T-helper 1 cell (primary cell): ENCODE measurements at places on chromosomes 12 and 14.

GRCh38 chr14:68520637-68521556, 272.0 kb downstream of the ZFP36L1 start:
- DNase-seq: no peak

GRCh38 chr14:55572578-55572977, 7.4 kb upstream of the KTN1 start:
- DNase-seq: no peak

GRCh38 chr12:1517007-1517406, 77.4 kb downstream of the FBXL14 start:
- no peak for DNase-seq

DNA sequence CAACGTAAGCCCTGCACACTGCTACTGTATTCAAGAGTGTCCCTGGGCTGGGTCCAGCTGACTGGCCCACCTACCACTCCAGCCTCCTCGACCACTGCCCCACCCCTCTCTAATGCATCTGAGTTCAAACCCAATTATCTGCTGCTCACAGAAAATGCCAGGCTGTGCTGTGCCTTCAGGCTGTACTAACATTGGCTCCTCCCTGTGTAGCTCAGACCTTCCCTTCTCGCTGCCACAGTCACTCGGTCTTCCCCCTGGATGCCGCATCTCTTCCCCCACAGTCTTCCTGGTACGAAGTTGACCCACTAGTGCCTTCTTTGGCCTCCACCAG, 12.1 kb downstream of the FICD start:
- no peak for DNase-seq

GRCh38 chr12:77131977-77132490, 66.7 kb upstream of the E2F7 start:
- DNase-seq: no peak

- no peak for DNase-seq
Measured at GRCh38 chr12:47556261-47557030, 149.4 kb downstream of the RPAP3 start.

- DNase-seq: no peak
Measured at GRCh38 chr12:2242816-2243215, 190.0 kb downstream of the CACNA1C start.

DNA sequence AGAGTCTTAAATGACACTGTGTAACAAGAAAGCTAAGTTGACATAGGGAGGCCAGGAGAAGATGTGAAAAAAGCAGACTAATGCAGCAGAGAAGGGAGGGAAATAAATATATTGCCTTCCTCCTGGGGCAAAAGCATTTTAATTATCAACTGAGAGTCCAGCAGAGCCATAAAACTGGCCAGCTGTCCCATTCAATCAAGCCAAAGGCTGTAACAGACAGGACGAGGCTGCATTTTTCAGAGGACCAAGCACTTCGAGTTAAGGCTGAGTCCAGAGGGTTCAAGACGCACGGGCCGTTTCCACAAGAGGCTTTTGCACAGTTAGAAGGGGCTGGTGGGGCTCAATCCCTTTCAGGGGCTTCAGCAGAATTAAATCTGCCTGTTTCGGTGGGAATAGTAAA, 20.4 kb downstream of the MAP3K9 start:
- DNase-seq: no peak

DNA sequence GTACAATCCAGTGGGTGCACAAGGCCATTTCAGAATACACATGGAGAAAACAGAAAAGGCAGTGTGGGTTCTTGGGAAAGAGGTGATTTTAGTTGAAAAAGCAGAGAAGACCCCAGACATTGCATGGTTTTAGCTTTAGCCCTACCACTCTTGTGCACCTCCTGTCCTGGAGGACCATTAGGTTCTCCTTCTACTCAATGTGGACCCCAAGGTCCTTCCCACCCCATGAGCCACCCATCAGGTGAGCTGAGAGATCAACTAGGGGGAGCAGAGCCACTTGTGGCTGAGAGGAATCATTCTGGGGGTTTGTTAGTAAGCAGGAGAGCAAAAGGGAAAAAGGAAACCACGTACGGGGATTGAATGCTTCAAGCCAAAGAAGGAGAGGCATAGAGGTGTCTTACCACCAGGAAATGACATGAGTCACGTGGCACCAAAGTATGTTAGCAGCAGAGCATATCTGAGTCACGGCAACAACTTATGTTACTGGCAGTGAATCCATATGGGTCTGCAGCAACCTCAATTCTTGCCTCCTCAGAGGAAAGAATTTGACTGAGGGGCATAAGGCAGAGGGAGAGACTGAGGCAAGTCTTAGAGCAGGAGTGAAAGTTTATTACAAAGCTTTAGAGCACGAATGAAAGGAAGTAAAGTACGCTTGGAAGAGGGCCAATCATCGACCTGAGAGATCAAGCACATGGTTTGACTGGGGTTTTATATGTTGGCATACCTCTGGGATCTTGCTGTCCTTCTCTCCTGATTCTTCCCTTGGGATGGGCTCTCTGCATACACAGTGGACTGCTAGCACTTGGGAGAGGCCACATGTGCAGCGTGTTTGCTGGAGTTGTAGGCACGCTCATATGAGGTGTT, 73.9 kb downstream of the HSD17B6 start:
- peak; percentile 54 for DNase-seq

DNA sequence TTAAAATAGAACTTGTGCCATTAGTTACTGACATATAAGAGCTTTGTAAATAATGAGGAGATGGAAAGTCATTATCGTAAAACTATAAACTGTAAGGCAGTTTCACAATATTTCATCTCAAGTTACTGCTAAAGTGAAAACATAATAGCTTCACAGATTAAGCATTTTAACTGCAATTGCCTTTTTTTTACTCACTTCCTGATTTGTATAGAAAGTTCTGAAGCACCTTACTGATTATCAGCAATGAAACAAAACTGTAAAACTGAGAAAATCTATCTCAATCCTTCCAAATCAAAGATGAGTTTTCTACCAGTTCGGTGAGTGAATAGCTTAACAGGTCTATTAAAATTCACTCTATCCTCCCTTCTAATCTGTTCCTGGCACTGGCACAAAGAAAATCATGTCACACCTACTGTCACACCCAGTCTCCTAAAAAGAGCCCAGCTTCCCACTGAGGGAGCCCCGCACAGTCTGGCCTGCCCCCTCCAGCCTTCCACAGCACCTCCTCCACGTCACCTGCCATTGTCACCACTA, 161.4 kb upstream of the ABCD2 start:
- DNase-seq: no peak

GRCh38 chr12:6996040-6996441, 22.2 kb downstream of the LPCAT3 start:
- no peak for DNase-seq

DNA sequence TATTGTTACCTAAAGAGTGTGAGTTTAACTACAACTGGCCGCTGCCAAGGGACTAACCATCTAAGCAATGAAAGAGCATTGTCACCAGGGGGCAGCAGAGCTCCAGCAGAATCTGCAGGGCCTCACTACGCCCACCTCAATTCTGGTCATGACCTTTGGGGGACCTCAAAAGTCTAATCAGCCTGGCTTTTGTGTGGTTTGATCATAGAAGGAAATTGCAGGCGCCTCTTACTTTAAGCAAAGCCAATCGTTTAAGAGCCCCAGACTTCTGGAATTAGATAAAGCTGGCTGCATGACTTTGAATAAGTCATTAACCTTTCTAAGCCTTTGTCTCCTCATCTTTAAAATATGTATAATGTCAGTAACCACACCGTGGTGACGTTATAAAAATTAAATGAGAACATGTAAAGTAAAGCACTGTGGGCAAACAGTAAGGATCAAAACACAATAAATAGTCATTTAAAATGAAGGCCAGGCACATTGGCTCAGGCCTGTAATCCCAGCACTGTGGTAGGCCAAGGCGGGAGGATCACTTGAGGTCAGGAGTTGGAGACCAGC, 58.6 kb downstream of the TBX3 start:
- peak; percentile 7 for DNase-seq

- no peak for DNase-seq
Measured at GRCh38 chr14:75389679-75390078, 38.1 kb upstream of the JDP2 start.

GRCh38 chr12:10169104-10169503, 2.8 kb downstream of the OLR1 start:
- no peak for DNase-seq

GRCh38 chr14:59619061-59619460, 42.4 kb upstream of the CCDC175 start:
- DNase-seq: no peak

- DNase-seq: no peak
Measured at GRCh38 chr12:52216100-52216499, 16.9 kb upstream of the KRT7 start.

DNA sequence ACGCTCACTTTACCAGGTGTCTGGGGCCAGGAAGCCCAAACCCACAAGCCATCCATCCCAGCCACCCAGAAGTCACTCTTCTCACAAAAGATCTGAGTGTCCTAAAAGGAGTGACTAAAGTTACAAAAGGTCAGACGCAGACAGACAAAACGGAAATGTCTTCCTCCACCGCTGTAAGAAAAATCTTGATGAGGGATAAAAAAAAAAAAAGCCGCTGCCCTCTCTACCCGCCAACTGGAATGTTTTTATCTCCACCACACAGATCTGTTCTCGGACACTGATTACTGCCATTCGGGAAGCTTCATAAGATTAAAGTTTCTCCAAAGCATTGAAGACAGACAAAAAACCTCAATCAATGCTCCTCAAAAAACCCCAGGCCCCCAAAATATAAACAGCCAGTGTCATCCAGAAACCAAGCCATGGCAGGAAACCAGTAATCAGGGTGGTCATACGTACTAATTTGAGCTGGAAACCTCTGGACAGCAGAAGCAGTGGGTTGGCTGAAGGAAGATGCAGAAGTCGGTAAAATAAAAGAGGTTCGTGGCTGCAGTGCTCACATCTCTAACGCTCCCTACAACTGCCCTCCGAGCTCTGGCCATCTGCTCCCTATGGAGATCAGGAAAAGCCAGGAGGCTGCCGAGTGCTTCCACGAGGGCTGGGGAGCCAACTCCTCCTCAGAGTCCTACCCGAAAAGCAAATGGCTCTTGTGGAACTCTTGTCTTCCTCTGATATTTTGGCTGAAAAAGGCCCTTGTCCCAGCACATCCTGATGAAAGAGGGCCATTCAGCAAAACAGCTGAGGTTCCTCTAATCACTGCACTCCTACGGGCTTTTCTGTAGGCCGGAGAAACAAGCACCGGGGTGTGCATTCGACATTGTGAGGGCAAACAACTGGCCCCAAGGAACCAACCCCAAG, 30.3 kb downstream of the SSH1 start:
- no peak for DNase-seq

GRCh38 chr12:109201496-109201885, 85.1 kb downstream of the ACACB start:
- no peak for DNase-seq

DNA sequence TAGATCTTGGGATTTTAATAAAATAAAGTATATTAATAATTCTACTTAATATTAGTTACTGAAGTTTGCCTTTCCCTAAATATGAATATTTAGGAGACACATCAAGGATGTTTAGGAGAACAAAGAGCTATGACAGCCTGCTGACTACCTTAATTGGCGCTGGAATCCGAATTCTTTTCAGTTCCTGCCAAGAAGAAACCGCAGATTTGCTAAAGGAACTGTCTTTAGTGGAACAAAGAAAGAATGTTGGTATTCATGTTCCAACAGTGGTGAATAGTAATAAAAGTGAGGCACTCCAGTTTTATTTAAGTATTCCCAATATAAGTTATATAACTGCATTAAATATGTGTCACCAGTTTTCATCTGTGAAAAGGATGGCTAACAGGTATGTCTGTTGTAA, 54.5 kb downstream of the MIS18BP1 start:
- DNase-seq: no peak

- DNase-seq: no peak
Measured at GRCh38 chr12:106123551-106124081, 15.1 kb downstream of the NUAK1 start.

DNA sequence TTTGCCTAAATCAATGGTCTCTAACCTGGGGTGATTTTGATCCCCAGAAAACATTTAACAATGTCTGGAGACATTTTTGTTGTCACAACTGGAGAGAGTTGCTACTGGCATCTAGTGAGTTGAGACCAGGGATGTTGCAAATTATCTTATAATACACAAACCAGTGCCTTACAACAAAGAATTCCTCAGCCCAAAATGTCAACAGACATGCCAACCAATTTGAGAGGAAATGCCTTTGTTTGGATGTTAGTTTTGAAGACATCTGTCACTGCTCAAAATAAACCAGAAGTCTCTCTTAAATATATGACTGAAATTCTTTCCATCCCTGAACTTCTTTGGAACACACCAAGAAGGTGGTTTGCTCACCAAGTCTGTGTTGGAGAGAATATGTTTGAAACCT, 336.9 kb upstream of the ATP2B1 start:
- DNase-seq: no peak

- no peak for DNase-seq
Measured at GRCh38 chr14:59160506-59160905, 28.0 kb upstream of the DAAM1 start.

- DNase-seq: no peak
Measured at GRCh38 chr12:45879363-45879895, 110.9 kb downstream of the SCAF11 start.

GRCh38 chr14:70237710-70238109, 49.0 kb upstream of the SLC8A3 start:
- no peak for DNase-seq

DNA sequence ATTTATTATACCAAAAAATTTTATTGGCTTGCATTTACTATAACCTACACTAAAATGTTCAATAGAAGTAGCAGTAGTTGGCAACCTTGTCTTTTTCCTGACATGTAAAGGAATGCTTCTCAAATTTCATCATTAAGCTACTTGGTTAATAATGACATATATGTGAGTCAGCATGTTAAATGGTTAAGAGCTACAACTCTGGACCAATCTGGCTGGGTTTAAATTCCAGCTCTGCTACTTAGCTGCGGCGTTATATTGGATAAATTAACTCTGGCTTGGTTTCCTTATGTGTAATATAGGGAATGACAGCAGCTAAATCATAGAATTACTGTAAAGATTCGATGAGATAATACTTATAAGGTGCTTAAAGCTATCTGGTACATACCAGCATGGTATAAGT, 53.7 kb upstream of the OTOGL start:
- no peak for DNase-seq

GRCh38 chr12:65152596-65152995, 16.8 kb upstream of the LEMD3 start:
- DNase-seq: no peak

DNA sequence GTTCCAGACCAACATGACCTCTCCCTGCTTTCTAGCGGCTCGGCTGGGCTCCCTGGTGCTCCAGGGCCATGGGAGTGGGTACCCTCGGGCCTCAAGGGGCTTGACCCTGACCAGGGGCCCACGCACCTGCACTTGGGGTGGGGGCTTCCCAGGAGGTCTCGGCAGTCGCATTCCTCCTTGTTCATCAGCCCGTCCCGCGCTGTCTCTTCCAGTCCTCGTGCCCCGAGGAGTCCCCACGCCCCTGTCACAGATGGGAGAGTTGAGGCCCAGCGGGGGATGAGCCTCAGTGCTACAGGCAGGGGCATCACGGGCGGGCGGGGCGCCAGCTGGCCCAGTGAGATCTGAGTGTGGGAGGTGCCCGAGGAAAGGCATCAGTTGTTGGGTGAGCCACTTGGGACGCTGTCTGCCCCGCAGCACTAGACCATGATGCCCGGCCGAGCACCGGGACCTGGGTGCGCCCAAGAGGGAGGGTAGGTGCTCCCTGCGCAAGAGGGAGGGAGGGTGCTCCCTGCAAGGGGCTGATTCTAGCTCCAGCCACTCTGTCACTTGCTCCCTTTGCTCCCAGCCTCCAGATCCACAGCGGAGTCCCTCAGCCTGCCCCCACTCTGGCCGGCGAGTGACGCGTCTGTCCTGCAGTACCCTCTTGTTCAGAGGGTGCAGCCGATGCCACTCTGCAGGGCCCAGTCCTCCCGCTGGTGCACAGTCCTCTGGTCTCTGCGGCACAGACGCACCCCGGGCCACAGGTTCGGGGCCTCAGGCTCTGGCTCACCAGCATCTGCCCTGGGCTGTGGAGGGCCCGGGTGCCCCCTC, 23.8 kb downstream of the MMP17 start:
- no peak for DNase-seq
